ENCODE measurements at places on chromosomes 16 and 17.

DNA sequence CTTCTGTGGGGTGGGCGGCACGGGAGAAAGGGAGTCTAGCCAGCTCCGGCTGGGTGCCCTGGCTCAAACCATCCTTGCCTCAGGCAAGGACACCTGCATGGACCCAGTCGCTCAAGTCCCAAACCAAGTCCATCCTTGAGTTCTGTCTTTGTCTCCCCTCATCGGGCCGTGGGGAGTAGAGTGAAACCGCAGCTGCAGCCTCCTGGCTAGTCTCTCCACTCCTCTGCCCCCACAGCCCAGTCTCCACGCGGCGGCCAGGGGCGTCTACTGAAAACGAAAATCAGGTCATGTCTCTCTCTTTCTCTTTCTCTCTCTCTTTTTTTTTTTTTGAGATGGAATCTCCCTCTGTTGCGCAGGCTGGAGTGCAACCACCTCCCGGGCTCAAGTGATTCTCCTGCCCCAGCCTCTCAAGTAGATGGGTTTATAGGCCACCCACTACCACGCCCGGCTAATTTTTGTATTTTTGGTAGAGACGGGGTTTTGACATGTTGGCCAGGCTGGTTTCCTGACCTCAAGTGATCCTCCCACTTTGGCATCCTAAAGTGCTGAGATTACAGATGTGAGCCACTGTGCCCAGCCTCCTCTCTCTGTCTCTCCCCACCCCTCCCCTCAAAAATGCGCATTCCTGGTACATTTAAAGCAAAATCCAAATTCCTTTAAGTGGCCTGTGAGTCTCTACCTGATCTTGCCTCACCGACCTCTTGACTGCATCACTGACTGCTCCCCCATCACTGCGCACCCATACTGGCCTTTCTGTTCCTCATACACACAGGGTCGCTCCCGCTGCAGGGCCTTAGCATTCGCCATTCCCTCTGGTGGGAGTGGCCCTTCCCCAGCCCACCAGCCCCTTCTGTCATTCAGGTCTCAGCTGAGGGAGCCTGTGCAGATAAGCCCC lies 17.7 kb upstream of the RMI2 start:
- no peak for DNase-seq

DNA sequence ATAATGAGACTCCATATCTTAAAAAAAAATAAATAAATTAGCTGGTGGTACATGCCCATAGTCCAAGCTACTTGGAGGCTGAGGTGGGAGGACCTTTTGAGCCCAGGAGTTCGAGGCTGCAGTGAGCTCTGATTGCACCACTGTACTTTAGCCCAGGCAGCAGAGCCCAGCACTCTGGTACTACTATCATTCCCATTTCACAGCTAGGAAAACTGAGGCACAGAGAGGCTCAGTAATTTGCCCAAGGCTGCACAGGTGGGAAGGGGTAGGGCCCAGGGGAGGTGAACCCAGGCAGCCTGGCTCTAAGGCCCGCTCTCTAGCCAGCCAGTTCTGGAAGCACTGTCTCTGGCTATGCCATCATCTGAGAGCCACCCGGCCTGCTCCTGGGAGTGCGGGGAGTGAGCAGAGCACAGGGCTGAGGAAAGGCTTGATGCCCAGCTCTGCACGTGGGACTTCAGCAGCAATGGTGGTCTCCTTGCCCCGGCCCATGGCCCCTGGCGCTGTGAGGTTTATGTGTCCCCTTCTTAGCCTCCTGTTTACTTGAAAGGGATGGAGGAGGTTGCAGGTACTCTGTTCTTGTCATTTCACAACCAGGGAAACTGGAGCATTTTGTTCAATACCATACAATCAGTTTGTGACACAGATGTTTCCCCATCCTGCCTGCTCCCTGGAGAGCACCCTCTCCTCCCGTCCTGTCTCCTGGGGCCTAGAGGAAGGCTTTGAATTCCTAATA lies 222.3 kb downstream of the KATNIP start:
- no peak for DNase-seq

GRCh38 chr16:88552815-88553214 lies 17.4 kb upstream of the ZC3H18 start:
- DNase-seq, result no peak

DNA sequence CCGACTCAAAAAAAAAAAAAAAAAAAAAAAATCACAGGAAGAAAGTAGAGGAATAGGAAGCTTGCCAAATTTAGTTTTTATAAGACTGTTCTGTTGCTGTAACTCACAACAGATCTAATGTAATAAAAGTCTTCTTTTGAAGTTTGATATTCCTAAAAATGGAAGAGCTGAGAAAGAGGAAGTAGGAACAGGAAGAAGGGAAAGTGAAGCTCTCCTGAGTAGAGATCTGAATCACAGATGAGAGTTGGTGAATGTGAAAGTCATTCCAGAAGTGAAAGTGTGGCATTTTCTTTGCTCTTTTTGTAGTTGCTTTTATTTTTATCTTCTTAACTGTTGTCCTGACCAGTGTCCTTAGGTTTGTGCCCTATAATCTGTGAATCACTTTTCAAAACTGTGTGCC lies 2.1 kb downstream of the NMT1 start:
- peak; percentile 88 for DNase-seq

DNA sequence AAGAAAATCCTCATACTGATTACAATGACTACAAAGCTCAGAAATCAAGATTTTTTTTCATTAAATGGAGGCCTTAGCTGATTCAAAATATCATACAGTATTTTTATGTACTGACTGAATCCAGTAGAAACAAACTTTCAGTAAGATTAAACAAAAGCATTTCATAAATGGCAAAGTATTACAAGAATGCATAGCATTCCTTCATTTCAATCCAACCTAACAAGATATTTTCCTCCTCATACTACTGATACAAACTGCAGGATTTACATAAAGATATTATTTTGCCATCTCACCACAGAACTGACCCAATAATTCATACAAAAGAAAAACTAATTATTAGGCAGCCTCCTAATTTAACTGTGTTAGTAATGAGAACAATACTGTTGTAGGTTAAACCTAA lies 6.2 kb upstream of the KANSL1 start:
- DNase-seq, result no peak

GRCh38 chr16:86865851-86866662 lies 287.7 kb downstream of the FOXL1 start:
- no peak for DNase-seq

DNA sequence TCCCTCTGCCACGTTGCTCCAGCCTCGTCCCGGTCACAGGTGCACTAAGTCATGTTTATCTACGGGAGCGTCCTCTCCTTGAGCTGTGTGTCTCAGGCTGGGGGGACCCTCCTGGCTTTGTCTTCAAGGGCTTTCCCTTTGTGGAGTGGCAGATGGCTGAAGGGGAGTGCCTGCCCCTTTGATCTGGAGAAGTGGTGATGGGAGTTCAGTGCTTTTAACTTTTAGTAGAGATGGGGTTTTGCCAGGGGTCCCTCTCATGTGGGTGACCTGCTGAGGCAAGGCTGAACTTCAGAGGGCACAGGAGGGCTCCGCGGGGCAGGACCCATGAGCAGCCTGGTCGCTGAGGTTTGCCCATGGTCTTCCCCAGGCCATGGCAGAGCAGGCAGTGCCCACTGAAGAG lies 73.1 kb upstream of the CDC42EP4 start:
- no peak for DNase-seq

DNA sequence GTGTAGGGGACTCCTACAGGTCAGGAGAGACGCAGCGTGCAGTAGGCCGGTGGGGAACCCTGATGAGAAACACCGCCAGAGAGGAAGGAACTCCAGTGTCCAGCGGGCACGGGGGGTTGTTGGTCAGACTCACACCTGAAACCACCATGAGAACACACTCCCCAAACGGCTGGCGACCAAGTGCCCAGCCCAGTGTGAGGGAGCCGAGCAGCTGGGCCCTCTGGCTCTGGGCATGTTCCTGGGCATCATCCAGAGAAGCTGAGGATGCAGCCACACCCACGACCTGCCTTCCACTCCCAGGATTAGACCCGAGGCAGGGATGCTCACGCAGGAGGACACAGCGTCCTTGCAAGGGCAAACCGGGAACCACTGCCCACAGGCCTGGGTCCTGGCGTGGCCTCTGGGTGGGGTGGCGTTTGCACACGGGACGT lies 108.3 kb upstream of the ZNF750 start:
- DNase-seq, result no peak

All from MV-4-11 (cell line).